ENCODE measurements at places on chromosomes 1 and 21.

DNA sequence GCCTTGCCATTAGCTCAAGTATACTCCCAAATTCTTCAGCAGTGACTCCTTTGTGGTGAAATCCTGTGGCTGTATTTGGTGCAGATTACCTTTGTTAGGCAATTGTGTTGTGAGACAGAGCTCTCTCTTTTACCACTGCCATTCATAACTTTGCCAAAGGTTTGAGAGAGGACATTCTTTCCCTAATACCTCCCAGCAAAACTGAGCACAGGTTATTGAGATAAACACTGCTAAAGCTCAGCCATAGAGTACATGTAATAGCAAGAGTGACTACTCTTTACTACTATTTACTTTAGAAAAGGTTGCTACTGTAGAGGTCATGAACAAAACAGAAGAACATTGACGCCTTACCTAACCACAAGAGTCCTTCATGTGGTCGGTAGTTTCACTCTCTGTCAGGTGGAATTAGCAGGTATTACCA lies 514.0 kb upstream of the ADAMTS5 start:
- no peak for DNase-seq

- DNase-seq = peak; percentile 19
Observed at GRCh38 chr1:199113265-199113869, 474.5 kb downstream of the PTPRC start.

- DNase-seq = no peak
Observed at GRCh38 chr1:218362418-218363076, 17.4 kb downstream of the TGFB2 start.

- DNase-seq = no peak
Observed at GRCh38 chr21:18759751-18760161, 356.2 kb upstream of the TMPRSS15 start.

DNA sequence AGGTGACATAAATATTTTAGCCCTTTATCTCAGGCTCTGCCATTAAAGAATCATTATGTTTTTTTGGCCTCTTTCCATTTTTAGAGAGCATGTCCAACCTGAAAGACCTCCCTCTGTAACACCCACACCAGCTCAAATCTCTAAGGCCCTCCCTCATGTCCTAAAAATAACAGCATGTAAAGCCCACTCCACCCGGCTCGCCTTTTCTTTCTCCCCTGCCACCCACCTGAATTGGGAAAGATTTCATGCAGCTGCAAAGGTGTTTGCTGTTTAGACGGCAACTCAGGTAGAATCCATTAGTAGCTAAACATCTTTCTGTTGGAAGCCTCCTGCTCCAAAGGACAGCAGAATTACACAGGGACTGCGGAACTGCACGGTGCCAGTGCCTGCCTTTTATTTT lies 79.9 kb downstream of the DMRTA2 start:
- DNase-seq = no peak

- DNase-seq = no peak
Observed at GRCh38 chr1:65412984-65413375, 7.5 kb upstream of the LEPR start.

DNA sequence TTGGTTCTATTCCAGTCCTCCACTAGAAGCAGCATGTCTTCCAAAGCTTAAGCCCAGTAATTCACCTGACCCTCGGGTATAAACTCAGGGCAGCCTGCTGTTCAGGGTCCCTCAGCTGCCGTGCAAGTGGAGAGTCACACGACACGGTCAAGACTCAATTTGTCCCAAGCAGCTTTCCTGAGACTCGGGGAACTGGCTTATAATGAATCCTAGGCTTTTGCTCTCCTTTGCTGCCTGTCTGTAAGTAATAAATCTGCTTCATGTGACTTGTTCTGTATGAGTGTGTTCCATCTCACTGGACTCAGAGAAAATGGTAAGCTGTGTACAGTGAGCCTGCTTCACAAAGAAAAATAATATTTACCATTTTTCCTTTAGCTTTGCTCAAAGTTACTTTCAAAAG lies 119.8 kb downstream of the CYYR1 start:
- DNase-seq = no peak

DNA sequence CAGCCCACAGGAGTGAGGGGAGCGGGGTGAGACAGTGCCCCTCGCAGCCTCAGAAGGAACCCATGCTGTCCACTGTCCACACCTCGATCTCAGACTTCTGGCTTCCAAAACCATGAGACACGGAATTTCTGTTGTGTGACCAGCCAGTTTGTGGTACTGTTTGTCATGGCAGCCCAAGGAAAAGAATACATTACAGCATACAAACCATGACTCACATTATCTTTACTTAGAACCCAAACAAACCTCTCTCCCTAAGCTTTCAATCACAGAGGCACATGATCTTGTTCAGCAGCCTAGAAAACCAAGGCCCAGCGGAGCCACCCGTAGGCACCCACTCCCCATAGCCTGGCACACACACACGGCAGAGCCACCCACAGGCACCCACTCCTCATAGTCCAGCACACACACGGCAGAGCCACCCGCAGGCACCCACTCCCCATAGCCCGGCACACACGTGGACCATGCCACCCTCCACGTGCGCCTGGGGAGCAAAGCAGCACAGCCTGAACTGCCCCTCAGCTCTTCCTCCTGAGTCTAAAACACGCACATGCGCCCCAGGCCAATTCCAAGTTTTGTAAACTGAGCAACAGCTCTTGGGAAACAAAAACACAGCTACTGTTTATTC lies 458 bp upstream of the KRTAP10-4 start:
- no peak for DNase-seq

DNA sequence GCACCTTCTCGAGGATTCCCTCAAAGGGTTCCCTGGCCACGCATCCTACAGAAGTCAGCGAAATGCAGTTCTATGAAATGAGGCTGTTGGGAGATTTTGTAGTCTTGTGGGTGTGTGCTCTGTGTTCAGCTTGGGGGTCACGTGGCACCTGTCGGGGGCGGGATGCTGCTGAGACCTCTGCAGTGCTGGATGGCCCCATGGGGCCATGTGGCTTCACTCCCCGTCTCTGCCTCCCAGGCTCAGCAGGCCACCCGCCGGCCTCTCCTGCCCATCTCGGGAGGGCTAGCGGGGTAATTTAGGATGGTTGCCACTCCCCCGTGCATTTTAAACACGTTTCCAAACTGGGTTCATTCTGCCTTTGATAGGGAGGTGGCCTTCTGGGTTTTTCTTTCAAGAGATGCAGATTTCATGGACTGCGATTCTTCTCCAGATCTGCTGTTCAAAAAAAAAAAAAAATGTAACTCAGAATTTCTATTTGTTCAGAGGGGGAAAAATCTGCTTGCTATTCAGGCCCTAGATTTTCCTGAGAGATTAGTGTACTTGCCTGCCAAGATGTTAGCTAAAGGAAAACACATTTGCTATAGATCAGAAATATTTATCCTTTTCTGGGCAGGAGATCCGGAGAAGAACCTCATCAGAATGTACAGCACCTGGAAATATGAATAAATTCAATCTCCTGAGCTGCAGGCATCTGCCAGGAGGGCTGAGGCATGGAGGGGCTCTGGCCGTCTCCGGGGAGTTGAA lies 277.2 kb upstream of the VAMP3 start:
- DNase-seq = no peak

- DNase-seq = no peak
Observed at GRCh38 chr1:92404661-92405060, 82.1 kb downstream of the GFI1 start.
